ENCODE measurements at places on chromosomes 7 and 10.

- DNase-seq = no peak
Measured at GRCh38 chr7:92057375-92057774, 76.9 kb downstream of the CYP51A1 start.

DNA sequence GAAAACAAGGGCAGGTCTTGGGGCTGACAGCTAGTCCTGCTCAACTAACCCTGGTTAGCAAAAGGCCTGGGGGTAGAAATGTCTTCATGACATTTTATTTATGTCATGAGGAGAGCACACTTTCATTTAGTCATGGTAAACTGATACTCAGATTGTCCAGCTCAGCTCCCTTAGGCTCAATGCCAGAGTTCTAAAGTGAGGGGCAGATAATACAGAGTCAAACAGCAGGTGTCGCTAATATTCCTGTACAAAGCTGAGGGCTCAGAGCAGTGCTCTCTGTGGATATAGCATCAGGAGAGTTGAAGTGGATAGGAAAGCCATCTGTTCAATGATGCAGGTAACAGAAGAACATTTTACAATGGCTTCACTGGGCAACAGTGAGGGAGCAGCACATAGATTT is 26.8 kb upstream of the CALCR start:
- no peak for DNase-seq

DNA sequence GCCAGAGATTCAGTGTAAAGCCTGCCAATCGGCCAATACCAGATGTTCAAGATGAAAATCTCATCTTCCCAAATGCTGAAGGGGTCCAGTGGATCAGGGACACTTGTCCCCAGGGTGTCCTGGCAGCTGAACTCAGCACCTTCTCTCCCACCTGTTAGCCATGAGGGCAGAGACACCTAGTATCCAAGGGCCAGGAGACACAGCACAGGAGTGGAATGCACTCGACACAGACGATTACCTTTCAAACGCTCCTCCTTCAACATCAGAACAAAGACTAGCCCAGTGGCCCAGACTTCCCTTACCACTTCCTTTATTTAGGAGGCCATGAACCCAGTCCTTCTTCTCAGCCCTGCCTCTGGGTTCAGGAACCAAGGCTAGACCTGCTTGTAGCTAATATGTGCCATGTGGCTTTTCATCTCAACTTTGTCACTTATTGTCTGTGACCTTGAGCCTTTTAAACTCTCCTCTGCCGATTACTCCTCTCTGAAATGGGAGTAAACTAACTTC is 180.3 kb upstream of the PLXNA4 start:
- DNase-seq = no peak

DNA sequence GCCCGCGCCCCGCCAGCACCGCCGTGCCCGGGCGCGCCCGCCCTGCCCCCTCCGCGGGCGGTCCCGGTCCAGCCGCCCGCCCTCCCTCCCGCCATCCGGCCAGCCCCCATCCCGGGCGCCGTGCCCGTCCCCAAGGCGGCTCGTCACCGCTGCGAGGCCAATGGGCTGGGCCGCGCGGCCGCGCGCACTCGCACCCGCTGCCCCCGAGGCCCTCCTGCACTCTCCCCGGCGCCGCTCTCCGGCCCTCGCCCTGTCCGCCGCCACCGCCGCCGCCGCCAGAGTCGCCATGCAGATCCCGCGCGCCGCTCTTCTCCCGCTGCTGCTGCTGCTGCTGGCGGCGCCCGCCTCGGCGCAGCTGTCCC is at the start of gene HTRA1:
Gene HTRA1 (plus strand): TSS at position 187 of the 362 bp plus-strand sequence. CDS start 100 bp downstream, at position 287.
- no peak for DNase-seq

Data from activated T-cell treated with anti-CD3 and anti-CD28 coated beads, Interleukin-2, amount 50 U/mL, for 1 hour (primary cell).